NCI-H1694 (cell line): ENCODE measurements at places on chromosomes 6 and 20.
A peak's percentile ranks its signal among the peaks of the same experiment; 100 is the strongest.

DNA sequence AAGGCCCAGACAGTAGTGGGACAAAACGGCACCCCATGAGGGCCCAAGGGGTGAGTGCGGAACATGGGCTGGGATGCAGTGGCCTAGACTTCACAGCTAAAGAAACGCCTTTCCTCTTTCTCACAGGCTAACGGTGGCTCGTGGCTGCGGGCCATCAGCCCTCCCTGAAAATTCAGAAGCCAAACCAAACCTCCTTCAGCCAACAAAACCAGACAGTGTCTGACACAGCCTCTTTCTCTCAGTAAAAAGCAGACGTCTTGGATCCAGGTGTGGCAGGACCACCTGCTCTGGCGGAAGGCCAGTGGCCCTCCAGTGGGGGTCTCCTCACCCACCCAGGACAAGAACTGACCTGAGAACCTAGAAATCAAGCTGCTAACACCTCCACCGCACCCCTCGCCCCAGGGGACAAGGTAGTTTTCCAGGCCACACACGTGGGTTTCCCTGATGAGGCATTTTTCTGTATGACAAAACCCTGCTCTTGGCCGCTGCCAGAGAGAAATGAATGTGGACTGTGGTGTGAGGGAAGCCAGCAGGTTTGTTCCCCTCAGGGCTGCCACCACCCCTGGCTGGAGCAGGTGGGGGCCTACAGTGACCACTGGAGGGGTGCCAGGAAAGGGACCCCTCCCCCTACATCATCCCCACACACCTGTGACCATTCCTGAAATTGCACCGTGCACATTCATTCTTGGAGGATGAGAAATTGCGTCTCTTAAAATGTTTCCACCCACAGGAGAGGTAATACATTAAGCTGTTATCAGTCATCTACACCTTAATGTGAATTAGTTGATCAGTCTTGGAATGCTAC, 76.8 kb upstream of the PIM1 start:
- no peak for DNase-seq

GRCh38 chr6:52416629-52417151, 3.5 kb upstream of the EFHC1 start:
- DNase-seq: peak; percentile 38

- no peak for DNase-seq
These were observed 34.2 kb downstream of the PTPRA start for GRCh38 chr20:2907519-2907918.

DNA sequence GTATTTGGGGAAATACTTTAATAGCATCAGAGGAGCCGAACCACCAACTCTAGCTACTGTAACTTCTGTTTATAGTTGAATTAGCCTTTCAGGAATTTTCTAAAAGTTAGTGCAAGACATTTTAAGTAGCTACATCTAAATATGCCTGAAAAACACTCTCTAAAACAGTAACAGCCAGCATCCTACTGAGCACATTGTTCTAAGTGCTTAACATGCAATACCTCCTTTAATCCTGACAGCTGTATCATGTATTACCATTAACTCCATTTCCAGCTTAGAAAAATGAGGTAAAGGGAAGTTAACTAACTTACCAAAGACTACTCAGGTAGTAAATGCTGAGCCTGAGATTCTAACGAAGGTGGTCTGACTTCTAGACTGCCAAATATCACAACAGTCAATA, 120.7 kb downstream of the DST start:
- no peak for DNase-seq

GRCh38 chr6:138569970-138570724, 70.9 kb upstream of the NHSL1 start:
- DNase-seq: no peak

DNA sequence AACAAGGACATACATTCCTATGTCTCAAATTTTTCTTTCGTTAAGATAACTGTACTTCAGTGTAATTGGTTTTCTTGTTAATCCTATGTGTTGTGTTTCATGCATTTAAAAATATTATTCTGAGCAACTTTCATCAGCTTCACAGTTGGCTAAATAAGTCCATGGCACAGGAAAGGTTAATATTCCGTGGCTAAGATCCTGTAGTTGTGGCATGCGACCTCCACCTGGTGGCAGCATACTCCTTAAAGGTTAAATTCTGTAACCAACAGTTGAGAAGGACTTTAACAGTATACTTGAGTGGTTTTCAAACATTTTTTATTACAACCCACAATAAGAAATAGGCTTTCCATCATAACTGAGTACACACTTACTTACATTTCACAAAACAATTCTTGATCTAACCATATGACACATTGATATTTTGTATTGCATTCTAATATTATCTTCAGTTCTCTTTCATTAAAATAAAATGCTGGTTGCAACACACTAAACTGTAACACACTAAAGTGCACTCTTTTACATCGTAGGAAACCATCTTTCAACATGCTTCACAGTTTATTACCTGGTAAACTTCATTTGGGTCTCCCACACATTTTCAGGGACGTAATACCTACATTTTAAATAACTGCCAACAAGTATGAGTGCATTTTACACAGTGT, 118.3 kb downstream of the SLX4IP start:
- DNase-seq: peak; percentile 43

DNA sequence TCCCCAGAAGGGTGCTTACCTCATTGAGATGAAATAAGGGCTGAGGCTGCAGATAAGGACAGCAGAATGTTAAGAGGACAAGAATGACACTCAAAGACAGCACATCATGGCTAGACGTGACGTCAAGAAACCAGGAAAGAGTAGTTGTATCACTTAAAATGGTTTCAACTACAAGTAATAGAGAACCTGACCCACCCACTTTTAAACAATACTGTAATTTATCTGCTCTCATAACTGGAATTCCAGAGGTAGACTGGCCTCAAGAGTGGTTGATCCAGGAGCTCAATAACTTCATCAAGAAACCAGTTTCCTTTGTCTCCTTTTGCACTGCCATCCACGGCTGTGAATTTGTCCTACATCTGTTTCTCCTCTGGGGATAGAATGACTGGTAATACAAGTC, 187.1 kb downstream of the EYA4 start:
- no peak for DNase-seq

DNA sequence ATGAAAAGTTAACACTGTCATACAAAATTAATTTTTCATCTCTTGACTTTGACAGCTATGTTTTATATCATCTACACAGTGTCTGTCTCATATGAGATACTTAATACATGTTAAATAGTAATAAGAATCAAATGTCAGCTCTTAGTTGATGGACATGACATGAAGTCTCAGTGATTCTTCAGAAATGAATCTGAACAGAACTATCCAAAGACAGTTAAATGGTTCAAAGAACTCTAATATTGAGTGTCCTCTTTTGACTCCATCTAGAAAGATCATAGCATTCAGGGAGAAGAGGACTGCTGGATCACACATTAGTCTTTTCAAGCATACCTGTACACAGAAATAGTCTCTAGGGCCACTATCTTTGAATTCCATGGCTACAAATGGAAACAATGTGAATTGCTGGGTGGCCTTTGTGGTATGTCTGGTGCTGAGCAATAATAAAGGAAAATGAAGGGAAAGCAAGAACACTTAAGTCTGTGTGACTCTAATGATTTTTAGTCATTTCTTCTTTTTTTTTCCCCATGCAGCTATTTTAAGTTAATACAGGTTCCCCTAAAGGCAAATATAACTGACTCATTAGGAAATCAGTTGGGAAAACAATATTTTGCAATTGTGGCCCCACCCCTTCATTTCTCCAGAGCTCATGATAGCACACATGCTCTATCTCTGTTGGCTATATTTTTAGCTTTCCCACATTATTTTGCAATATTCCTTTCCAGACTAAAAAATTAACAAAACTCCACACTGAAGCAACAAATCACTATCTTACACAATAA, 367.5 kb downstream of the GRIK2 start:
- no peak for DNase-seq

DNA sequence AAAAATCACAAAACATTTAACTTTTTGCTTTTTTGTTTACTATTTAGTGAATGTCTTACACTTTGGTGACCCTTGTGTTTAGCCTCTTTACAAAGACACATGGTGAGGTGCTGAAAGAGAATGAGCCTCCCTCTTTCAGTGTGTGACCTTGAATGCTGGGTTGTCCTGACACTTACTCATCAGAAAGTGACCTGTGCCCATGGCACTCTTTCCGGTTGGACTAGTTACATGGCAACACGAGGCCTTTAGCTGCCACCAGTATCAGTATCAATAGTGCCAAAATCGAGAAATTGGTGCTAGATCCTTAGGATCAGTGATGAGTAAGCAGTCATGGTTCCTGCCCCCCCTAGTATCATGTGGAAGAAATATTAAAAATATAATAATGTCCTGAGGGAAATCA, 1.7 kb upstream of the RPL7L1 start:
- DNase-seq: no peak

DNA sequence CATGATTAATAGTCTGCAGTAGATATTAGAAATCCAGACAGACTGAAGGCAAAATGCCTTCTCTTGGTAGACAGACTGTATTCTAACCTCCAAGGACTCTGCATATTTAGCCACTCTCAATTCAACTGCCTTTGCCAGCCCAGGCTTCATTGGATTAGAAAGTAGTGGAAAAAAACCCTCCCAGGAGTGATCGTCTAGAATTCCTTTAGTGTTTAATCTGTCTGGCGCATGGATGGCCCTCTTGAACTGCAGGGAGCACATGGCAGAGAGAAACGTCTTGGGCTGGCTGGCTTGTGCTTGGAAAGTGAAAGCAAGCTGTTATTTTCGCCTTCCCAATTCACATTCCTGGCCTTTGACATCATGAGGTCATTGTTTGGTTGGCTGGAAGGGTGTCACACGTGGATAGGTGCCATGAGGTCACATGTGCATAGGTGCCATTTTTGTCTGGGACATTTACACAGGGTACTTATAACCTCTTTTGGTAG, 30.9 kb upstream of the NEDD9 start:
- DNase-seq: no peak

- no peak for DNase-seq
These were observed 3.1 kb downstream of the CD93 start for GRCh38 chr20:23082846-23083552.

- DNase-seq: no peak
These were observed 156.5 kb downstream of the BTBD3 start for GRCh38 chr20:12074111-12074655.

- DNase-seq: no peak
These were observed 8.0 kb downstream of the TMEM181 start for GRCh38 chr6:158567871-158568401.

DNA sequence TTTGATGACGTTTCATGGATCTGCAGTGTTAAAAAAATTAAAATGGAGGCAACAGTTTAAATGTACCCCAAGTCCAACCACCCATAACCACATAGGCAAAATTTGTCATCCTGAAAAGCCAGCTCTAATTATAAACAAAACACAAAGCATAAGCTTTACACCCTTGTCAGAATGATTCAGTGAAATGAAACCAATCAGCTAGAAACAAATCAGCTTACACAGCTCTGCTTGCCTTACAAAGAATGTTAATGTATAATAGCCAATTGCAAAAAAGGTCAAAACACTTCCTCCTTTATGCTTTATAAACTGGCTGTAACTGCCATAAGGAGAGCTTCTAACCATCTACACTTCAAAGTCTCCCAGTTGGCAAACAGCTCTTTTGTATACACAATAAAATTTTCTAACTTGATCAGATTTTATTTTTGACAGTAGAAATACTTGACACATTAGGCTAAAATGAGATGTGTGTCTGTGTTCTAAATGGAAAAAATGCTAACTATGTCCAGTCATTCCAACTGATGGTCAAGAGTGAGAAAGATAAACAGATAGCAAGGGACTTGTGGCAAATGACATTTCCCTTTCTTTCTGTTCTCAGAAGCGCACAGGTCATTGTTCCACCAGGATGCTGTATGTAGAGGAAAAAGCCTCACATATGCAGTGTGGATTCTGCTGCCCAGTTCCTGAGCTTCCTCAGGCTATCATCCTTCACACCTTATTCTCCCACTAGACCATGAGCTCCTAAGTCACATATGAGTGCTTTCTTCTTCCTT, 344.3 kb upstream of the ID4 start:
- no peak for DNase-seq

DNA sequence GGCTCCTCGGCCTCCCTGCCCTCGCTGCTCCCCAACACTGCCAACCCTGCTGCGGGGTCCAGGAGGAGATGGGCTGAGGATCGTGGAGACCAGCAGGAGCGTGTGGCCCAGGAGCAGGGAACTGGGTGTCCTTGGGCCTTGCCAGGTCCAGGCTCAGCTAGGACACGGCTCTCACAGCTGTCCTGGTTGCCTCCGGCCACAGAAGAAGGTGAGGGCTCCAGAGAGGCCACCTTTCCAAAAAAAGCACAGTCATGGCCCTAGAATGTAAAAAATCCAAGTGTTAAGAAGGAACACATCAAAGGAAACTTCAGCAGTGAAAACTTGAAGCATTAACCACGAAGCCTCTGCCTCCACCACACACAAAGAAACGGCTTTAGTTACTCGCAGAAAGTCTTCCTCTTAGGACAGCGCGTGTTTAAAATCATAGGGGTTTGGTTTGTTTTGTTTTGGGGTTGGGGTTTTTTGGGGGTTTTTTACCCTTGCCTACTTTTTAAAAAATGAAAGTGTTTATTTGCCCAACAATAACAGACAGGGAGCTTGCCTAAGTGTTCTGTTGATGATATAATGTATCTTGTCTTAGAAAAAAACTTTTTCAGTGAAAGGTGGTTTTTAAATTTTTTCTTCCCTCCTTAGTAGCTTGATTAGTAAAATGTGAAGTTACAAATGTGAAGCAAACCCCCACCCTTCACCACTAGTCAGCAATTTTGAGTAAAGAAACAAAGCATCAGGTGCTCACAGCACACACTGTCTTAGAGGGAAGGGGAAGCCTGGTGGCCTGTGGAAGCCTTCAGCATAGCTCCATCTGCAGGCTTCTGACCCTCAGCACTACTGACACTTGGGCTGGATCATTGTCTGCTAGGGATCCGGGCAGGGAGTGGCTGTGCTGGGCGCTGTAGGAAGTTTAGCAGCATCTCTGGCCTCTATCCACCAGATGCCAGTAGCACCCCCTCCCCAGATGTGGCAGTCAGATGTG, 60.0 kb downstream of the PTPN1 start:
- no peak for DNase-seq

GRCh38 chr6:105941621-105942412, 144.3 kb upstream of the PRDM1 start:
- DNase-seq: no peak

GRCh38 chr6:168343239-168344150, 23.9 kb upstream of the DACT2 start:
- no peak for DNase-seq

DNA sequence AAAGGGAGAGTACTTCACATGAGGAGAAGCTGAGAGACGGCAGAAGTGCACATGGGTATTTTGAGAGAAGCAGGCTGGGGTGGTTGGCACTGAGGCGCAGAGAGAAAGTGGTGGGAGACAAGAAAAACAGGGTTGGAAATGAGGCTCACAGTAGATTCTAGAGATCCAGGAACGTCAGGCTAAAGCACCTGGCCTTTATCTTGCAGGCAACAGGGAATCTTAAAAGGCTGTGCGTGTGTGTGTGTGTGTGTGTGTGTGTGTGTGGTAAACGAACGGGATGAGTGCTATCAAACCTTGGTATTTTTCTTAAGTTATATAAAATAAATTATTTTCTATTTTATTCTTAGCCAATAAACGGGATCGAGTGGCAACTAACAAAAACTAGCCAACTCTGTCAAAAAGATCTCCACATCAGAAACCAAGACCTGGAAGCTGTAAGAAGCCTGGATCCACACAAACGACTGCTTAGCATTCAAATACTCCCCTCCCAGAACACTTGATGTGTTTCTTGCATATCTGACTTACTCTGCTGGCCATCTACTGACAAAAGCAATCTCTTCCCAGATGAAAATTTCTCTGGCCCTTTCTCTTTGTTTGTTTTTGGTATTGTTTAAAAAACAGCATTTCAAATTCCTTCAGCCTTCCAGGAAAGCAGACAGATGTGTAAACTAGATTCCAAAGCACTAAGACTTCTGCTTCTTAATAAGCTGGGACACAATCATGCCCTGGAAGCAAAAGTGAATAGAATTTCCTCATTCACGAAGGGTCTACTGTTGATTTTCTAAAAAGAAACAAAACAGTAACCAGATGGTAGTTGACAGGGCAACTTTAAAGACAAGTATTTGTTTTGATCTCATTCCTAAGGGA, 44.8 kb upstream of the FABP7 start:
- no peak for DNase-seq
